Calu3 (cell line): ENCODE measurements at places on chromosomes 7 and 10. TPM values are rescaled to one million over a fixed set of nuclear protein-coding genes. Genes with fewer than 3 reads are reported as not detected.

Gene VENTX
- not detected in 2 replicates for total RNA-seq

Gene GPR26
- total RNA-seq = not detected in 2 replicates

Gene ABCC2
- total RNA-seq = 1.2 and 1.8 TPM in 2 replicates

Gene RPEL1
- 0.57 and 0.61 TPM in 2 replicates for total RNA-seq

- peak; percentile 23 for DNase-seq
Observed at GRCh38 chr10:116287906-116288501, 15.0 kb upstream of the GFRA1 start.

- DNase-seq = no peak
Observed at GRCh38 chr7:122750389-122750788, 47.7 kb upstream of the RNF148 start.

DNA sequence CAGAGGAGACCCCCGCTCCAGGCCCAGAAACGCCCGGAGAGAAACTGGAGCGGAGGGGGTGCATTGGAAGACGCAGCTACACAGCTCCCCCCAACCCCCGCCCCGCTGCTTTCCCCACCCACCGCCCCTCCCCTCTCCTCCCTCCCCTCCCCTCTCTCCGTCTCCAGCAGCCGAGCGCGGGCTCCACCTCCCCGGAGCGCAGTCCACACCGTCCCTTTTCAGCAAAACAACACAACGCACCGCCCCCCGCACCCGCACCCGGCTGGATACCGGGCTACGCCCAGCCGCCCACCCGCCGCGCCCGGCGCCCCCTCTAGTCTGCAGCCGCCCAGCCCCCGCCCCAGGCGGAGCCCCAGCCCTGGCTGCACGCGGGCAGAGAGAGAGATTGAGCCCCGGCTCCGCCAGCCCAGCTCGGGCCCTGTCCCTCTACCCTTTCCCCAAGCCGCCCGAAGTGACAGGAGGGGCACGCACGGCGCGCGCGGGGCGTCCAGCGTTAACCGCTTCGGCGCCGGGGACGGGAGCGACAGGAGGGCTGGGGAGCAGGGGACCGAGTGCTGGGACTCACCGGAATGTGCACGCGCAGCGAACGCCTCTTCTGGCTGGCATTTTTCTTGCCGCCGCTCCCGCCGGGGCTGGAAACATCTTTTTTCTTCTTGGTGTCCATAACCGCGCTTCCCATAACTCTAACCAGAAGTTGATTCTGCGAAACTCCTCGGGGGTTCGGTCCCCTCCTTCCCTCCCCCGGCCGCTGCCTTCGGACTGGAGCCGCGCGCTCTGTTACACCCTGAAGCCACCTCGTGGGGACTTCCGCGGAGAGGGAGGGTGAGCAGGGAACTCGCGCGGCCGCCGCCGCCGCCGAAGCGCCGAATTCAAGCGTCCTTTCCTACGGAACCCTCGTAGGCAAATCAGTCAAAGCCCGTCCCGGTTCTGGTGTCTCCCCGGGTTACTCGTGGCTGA lies 695 bp downstream of the PRKAG2 start:
- DNase-seq = peak; percentile 56

- DNase-seq = no peak
Observed at GRCh38 chr7:68238204-68238805, 1241.7 kb downstream of the TYW1 start.

DNA sequence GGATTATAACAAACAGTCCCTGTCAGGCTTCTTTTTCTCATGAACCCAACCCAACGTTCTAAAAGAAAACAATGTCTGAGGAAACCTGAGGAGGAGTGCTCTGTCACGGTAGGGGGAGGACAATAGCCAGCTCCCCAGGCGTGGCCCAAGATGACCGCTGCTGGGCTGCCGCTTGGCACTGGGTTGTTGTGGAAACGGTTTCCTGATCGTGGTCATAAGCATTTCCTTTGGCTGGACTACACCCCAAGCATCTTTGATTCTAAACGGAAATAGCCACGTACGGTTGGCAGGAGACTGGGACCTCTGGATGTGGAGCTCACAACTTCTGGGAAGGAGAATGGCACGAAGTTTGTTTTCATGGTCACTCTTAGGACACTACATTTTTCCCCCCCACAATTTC lies 30.4 kb upstream of the DMBT1 start:
- no peak for DNase-seq

GRCh38 chr7:129635300-129636029 lies 23.9 kb downstream of the NRF1 start:
- DNase-seq = peak; percentile 76
